ENCODE measurements at places on chromosomes 4 and X.

- DNase-seq, result no peak
These were observed 45.9 kb downstream of the TSC22D3 start for GRCh38 chrX:107729558-107730297.

DNA sequence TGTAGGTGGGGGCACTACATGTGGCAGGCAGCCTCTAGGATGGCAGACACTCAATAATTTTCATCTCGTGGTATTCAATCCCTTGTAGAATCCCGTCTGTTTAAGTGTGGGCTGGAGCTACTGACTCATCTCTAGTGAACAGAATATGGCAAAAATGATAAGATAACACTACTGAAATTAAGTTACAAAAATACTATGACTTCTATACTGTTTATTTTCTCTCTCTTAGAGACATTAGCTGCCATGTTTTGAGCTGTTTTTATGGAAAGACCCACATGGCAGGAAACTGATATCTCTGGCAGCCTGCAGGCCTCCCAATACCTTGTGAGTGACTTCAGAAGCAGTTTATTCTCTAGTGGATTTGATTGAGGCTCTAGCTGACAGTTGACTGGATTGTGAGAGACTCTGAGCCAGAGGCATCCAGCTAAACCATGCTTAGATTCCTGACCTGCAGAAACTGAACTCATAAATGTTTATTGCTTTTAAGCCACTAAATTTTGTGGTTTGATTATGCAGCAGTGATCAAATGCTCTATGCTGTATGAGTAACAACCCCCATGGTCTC, 298.8 kb upstream of the CTSO start:
- DNase-seq, result no peak

DNA sequence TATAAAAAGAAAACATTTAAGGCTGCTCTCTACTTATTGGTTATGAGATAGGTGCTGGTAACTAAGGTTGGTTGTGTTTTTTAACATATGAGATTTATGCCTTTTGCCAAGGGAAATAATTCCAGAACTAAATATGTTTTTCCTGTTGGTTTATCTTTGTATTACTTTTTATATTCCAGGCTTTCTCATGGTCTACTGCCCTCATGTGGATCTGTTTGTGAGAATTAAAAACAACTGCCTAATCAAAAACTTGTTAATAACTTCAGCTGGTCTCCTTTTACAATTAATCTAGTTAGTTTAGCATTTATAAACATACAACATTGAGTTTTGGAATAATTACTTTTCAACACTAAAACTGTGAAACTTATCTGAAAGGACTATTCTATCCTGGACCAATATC, 1208.3 kb downstream of the ADGRL3 start:
- DNase-seq, result no peak

GRCh38 chr4:82606622-82607021, 44.8 kb upstream of the TMEM150C start:
- DNase-seq, result no peak

DNA sequence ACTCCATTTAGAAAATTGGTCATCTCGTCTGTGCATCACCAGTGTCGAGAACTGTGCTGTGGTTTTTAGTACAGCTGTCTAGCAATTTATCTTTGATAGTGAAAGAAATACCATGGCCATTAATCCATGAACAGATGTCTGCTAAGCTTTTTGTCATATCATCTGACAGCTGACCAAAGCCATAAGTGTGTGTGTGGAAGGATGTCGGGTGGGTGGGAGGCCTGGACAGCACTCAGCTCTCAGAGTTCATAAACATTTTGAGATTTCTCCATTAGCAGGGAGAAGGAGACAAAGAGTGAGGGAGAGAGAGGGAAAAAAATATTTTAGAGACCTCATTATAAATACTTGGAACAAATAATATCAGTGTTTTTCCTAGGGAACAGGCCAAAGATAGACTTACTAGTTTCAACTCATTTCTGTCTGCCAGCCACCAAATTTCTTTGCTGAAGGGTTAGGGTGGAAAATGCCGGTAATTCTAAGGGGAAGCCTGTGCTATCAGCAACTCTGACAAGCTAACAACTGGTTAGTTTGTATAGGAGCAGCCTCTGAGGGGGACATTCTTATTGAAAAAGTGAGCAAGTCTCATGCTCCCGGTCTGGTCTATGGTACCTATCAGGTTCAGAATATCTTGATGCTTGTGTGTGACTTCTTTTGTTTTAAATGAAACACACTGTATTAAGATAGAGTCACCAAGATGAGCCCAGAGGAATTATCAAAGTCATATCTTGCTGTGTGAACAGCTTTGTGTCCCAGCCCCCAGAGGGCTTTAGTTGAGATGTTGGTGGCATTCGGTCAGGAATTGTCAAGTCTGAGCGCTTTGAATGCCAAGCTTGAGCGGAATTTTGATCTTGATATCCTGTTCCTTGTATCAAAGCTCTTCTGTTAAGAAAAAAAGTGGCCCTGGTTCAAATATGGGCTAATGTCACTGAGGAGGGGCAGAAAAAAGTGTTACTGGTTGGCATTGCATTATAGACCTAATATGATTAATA, 41.9 kb upstream of the PDLIM3 start:
- DNase-seq, result no peak

- no peak for DNase-seq
These were observed 107.6 kb downstream of the GASK1B start for GRCh38 chr4:158065176-158065575.

DNA sequence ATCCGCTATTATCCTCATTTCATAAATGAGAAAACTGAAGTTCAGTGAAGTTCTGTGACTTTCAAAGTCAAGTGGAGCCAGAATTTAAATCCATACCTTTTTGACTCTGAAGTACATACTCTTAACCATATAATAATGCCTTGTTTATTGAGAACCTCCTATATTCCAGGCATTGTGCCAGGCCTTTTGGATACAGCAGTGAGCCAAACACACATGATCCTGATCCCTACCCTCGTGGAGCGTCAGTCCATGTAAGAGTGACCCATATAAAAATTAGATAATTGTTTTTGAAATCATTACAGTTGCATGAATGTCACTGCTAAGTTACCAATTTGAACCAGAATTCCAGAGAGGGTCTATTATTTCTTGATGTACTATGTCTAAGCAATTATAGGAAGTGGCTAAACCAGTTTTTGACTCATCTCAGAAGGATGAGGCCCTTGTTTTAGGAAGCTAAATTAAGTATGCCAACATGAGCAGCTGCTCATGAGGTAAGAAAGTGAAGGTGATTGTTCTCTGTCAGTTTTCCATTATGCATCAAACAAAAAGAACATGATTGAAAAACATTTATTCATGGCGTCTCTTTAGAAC, 289.5 kb downstream of the GLUD2 start:
- no peak for DNase-seq

DNA sequence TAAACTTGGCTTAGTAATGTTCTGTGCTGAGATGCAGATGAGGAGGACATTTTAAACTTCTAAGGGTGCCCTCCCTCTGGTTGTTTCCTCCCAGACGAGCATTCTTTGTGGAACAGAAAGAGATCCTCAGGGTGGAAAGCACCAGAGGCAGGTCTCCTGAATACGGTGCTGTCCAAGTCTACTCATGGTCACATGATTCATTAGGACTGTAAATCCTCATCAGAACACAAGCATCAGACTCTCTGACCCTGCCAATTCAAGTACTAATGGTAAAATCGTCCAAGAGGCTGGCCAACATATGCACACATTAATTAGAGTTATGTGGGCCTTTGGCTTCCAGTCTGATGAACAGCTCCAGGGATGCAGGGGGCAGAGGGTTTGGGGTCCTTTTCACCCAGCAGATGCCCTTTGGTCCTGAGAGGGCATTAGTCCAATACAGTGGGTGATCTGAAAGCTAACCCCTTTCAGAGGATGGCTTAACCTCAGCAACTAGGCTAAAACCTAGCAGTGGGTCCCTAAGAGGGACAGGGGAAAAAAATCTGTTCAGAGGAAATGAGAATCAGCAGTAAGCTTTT, 18.2 kb downstream of the HAND2 start:
- no peak for DNase-seq

GRCh38 chr4:7584098-7584497, 149.4 kb upstream of the PSAPL1 start:
- no peak for DNase-seq

GRCh38 chr4:188002751-188003150, 7.2 kb downstream of the ZFP42 start:
- no peak for DNase-seq

DNA sequence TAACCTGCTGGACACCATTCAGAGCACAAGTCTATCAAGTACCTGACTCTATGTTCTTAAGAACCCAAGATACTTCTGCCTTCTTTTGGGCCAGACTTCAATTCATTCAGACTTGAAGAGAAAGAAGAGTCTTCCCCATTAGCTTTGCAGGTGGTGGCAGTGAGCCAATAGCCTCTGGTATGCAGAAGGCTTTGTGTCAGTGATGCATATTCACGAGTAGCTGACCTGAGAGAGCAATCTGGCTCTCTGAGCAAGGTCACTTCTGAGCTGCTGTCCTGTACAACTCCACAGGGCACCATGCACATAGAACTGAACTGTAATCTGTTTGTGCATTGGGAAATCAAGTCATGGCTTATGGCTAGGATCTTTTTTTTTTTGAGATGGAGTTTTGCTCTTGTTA, 39.9 kb upstream of the SPINK2 start:
- DNase-seq, result no peak

- no peak for DNase-seq
These were observed 32.3 kb downstream of the RASL11B start for GRCh38 chr4:52894443-52894842.

- DNase-seq, result no peak
These were observed 71.7 kb downstream of the USP38 start for GRCh38 chr4:143256456-143256855.

DNA sequence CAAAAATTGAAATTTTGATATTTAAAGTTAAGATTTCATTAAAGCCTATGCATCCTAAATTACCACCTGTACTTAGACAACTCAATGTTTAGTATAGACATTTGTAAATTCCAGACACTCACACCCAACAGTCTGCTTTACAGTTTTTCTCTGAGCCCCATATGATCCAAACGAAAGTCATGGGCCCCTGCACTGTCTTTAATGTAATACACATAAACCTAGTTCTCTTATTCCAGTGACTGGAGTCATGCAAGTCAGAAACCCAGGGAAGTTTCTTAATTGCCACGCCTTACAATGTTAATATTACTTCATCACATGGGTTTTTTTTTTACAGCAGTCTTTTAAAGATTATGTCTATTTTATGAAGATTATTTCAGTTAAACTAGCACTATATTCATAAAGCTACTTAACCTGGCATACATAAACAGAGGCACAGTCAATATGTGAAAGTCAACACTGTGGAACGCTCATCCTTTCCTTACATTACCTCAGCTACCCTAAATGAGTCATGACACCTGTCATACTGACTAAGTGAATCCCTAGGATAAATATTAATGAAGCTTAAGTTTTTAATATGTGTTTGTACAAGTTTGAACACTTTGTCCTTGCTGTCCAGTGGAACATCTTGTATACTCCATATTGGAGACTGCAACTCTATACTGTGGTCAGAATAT, 67.7 kb upstream of the H2AZ1 start:
- no peak for DNase-seq

DNA sequence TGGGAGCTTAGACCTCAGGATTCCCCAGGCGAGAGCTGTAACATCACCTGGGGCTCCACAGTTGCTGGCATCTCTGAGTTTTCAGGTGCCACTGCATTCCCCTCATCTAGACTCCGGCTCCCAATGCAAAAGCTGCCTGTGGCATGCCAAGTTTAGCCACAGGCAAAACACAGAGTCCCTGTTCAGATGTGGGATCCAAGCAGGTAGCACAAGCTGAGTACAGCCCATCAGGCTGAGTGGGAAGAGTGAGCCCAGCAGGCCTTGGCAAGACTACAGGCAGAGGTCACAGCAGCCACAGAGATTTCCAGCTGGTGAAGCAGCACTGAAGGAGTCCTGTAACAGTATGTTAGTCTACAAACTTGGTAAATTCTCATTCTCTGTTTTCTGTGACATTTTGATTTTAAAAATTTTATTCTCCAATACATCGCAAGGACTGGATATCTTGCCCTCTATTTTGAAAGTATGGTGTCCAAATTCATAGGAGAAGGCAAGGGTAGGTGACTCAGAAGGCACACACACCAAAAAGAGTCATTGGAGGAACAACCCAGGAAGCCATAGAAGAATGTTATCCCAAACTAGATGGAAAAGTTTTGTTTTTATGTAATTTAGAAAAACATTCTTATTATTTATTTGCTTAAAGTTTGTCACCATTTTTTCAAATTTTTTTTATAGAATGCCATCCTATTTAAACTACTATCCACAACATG, 13.6 kb upstream of the CXCL2 start:
- DNase-seq, result no peak

DNA sequence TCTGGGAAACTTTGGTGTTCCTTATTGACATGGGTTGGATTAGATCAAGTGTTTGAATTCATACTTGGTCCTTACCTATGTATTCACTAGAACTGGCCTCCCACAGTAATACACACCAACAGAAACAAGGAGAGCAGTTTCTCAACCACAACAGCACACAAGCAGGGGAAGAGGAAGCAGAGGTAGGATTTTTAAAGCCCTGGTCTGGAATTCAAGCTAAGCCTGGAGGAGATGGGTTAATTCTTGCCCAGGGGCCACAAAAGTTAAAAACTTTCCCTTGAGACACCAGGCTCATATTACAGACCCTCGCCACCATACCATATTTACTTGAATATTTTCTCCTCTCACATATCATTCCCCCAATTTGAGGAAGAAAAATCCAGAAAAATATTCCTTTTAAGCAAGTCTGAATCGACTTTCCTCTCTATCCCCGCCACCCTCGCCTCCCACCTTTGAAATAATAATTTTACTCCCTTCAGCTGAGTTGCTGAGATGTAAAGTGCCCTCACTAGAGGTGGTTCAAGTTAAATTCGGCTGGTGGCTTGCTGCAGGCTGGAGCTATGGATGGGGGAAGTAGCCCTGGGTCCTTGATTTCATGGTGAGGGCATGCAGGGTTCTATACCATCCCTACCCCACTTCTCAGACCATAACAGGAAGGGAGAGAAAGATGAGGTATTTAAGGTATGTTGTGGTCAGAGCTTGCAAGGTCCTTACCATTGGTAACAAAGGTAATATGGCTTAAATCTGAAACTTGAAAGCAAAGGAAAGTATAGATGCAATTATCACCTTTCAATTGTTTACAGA, 440.2 kb downstream of the INPP4B start:
- no peak for DNase-seq

GRCh38 chr4:152778656-152779512, 646 bp downstream of the TIGD4 start:
- no peak for DNase-seq

DNA sequence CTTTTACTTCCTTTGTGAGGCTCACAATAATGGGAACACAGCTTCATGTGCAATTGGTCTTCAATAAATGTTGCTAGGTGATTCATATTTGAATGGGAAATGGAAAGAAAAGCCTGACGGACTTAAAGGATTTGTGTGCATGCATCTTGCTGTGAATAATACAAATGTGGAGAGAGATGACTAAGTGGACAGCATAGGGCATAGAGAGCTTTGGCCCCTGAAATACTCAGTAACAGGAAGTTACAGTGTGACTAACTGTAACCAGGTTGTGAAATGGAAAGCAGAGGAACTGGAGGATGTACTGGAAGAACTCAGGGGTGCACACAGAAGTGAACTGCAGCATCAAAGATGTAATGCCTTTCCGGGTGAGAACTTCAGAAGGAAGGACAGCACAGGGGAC, 206.7 kb downstream of the MGST2 start:
- no peak for DNase-seq

GRCh38 chrX:120001787-120002186, 58.2 kb upstream of the NKAP start:
- DNase-seq, result no peak
